ENCODE measurements at places on chromosomes 16 and 17.

DNA sequence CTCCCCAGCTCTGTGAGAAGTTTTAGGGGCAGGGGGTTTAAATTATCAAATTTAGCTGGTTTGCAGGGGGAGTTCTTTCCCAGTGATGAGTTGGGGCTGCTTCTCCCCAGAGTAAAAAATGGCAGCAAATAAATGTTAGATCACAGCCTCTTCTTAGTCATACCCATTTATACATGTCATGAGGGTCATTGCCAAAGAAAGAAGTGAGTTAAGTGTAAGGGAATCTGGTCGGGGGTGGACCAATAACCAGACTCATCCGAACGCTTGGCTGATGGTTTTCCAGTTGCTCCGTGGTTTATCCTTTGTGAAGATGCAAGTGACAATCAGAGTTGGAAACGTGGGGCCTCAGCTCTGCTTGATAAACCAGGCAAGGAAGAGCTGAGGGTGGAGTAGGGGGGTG, 87.1 kb downstream of the PLXDC1 start:
- no peak for DNase-seq

- DNase-seq, result no peak
Measured at GRCh38 chr17:74392848-74393247, 25.5 kb downstream of the GPR142 start.

GRCh38 chr17:47942096-47942510, 732 bp downstream of the PNPO start:
- no peak for DNase-seq

DNA sequence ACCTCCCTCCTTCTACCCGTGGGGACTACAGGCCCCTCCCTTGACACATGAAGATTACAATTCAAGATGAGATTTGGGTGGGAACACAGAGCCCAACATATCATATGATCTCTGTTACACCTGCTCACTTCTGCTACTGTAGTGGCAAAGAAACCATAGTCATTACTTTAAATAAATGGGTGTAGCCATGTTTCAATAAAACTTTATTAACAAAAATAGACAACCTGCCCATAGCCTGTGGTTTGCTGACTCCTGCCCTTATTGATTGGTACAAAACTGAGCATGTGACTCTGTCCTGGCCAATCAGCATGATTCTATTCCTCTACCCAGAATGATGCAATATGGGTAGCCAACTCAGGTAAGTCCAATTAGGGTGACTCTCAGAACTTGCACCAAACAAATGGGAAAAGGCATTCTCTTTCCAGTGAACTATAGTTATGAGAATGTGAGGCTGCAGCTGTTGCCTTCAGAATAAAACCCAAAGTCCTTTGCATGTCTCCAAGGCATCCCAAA, 15.7 kb upstream of the ERCC4 start:
- DNase-seq, result no peak
